ENCODE measurements at places on chromosomes 1 and 21. TPM values are rescaled to one million over a fixed set of nuclear protein-coding genes. Genes with fewer than 3 reads are reported as not detected.

DNA sequence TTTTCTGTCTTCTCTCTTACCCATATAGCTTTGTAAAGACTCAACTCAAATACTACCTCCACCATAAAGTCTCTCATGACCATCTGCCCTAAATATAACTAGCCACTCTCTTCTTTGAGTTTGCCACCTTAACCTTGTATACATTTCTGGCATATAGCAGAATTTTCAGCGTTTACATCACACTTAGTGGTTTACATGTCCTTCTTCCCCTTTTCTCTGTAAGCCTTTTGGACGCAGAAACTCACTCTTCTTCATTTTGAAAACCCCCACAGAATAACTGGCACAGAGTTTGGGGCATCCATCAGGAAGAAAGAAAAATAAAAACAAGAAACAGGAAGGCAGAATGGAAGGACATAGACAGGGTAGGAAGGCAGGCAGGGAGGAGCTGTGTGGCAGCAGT, 131.8 kb upstream of the DUSP10 start:
- H3K4me3 ChIP-seq: no peak overlapping the region
- H3K36me3 ChIP-seq: no peaks in the 10 kb centered on the region
- peaks cover 18% of the 10 kb centered on the region for H3K4me1 ChIP-seq
- no peak overlapping the region for H3K27ac ChIP-seq
- no peak for DNase-seq

DNA sequence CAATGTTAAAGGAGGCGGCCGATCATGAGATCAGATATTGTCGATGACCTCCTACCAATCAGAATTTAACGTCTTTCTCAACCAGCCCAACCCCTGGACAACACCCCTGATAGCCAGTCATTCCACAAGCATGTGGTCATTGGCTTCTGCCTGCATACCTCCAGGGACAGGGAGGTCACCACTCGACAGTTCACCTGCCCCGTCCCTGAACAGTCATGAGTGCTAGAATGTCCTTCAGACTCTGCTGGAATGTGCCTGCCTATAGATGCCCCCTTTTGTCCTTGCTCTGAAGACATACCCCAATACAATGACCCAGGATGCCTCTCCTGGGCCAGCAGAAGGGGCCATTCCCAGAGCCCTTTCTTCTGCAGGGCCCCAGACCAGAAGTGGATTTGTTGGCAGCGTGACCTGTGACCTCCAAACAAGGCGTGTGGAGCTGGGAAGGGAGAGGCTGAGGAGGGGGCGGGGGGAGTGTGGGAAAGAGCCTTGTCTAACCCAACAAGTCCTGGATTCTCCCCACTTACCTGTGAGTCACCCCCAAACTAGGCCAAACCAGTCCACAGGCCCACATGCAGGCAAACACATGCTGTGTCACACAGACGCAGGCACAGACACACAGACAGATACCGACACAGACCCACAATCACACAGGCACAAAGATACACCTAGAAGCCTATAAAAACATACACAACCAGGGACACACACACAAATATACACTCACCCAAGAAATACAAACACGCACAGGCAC, 2.2 kb downstream of the CRYBG2 start:
- peak overlapping the region; percentile 34 for H3K4me3 ChIP-seq
- no peaks in the 10 kb centered on the region for H3K27me3 ChIP-seq
- peak; percentile 65 for DNase-seq
- H3K36me3 ChIP-seq: no peaks in the 10 kb centered on the region

GRCh38 chr1:166814611-166815010, 24.7 kb upstream of the POGK start:
- H3K4me3 ChIP-seq: no peak overlapping the region
- no peak overlapping the region for H3K27ac ChIP-seq
- H3K27me3 ChIP-seq: peaks cover 16% of the 10 kb centered on the region
- DNase-seq: peak; percentile 18
- no peaks in the 10 kb centered on the region for H3K4me1 ChIP-seq

DNA sequence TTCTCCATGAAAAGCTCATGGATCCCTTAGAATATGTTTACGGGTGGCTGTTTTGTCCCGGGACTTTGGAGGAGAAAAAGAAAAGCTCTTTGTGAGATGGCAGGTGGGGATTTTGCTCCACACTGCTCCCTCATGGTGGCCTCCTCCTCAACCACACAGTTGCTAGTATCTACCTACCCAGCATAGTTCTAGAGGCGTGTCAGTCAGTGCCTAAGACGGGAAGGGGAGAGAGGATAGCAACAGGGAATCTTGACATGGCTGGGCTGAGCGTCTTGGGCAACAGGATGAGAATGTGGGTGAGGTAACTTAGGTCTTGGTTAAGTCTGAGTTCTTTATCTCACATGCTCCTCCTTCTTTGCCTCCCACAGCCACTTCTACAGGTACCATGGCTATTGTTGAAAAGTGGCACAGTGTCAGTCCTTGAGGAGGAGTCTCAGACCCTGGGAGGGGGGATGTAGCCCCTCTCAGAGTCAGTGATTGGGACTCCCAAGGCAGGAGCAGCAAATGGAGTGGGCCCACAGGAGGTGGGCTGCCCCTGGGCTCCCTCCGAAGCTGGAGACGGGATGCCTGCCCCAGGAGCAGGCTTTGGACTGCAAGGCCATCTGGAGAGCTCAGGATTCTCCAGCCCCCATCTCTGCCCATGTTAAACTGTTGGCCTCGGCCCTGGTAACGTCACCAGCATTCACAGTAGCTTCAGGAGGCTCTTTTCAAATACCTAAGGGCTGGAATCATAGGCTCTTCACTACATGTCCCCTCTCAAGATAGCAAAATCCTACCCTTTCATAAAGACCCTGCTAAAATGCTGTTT, 75.4 kb downstream of the TENT5C start:
- no peaks in the 10 kb centered on the region for H3K36me3 ChIP-seq
- no peaks in the 10 kb centered on the region for H3K27me3 ChIP-seq

DNA sequence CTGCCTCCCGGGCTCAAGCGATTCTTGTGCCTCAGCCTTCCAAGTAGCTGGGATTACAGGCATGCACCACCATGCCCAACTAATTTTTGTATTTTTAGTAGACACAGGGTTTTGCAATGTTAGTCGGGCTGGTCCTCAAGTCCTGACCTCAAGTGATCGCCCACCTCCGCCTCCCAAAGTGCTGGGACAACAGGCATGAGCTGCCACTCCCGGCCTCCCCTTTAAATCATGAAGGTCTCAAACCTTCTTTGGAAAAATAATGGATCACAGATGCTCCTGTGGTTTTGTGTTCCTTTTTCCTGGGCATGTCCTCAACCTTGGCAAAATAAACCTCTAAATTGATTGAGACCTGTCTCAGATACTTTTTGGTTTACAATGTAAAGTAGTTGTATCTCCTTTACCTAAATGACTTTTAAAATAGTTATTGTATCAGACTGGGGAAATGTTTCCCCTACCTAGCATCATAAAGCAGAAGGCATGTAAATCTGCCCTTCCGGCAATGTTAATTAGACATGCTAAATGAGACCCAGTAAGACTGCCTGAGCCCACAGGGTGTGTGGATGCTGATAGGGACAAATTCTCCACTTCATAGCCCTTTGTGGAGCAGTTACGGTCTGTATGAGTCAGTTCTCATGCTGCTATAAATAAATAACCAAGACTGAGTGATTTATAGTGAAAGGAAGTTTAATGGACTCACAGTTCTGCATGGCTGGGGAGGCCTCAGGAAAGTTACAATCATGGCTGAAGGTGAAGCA, 27.8 kb downstream of the CBR1 start:
- no peak overlapping the region for H3K4me3 ChIP-seq
- no peak overlapping the region for H3K27ac ChIP-seq
- H3K27me3 ChIP-seq: no peaks in the 10 kb centered on the region
- H3K36me3 ChIP-seq: peaks cover 2% of the 10 kb centered on the region
- DNase-seq: peak; percentile 64
- H3K4me1 ChIP-seq: peaks cover 9% of the 10 kb centered on the region

GRCh38 chr1:212678456-212679410, 20.9 kb downstream of the BATF3 start:
- peaks cover under 1% of the 10 kb centered on the region for H3K27me3 ChIP-seq
- no peaks in the 10 kb centered on the region for H3K4me1 ChIP-seq
- no peak overlapping the region for H3K27ac ChIP-seq
- no peaks in the 10 kb centered on the region for H3K36me3 ChIP-seq
- DNase-seq: no peak
- no peak overlapping the region for H3K4me3 ChIP-seq

DNA sequence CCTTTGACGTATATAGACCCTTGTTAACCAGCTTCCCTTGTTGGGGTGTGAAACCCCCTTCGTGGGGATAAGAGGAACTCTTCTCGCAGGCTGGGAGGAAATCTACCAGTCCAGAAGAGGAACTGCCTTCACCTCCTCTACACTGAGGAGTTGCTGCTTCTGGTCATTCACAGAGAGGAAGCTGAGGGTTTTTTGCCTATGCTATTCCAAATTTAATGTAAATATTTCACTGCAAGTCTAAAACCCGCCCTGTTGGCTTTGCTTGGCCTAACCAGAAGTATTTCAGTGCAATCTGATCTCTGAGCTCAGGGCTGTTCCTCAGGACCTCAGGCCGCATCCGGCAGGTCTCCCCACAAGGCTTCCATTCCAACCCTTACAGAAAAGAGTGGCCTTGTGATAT, 150.1 kb downstream of the HIVEP3 start:
- H3K4me1 ChIP-seq: peaks cover 50% of the 10 kb centered on the region
- no peaks in the 10 kb centered on the region for H3K36me3 ChIP-seq
- no peak for DNase-seq
- no peak overlapping the region for H3K4me3 ChIP-seq
- no peaks in the 10 kb centered on the region for H3K27me3 ChIP-seq
- no peak overlapping the region for H3K27ac ChIP-seq

DNA sequence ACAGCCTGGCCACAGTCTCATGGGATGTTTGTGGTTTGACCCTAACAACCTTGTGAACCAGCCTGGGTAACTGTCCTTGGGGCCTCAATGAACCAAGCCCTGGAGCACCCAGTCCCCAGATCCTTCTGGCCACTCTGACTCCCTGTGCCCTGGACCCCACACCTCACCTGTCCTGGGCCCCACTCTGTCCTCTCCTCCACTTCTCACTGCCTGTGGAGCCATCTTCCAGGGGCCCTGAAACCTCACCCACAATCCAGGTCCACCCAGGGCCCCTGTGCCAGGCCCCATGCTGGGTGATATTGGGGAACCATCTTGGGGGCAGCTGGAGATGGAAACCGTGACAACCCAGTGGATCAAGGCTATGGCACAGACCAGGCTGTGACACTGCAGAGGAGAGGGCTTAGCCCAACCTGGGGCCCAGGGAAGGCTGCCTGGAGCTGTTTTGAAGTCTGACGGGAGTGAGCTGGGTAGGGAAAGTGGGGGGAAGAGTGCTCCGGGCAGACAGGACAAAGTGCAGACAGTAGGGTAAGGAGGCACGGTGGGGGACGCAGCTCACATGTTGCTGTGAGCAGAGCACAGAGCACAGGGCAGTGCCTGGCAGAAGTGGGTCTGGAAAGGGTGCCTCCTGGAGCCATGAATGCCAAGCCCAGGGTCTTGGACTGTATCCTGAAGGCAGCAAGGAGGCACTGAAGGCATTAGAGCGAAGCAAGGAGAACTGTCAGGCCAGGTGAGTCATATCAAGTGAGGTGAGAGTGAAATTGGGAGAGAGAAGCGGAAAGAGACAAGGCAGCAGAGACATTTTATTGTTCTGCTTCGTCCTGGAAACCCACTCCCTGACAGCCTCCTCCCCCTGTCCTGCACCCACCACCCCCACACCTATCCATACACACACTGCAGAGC, 12.1 kb upstream of the LRP8 start:
- H3K27me3 ChIP-seq: no peaks in the 10 kb centered on the region
- no peak for DNase-seq
- H3K4me1 ChIP-seq: no peaks in the 10 kb centered on the region
- H3K4me3 ChIP-seq: no peak overlapping the region
- H3K27ac ChIP-seq: no peak overlapping the region

DNA sequence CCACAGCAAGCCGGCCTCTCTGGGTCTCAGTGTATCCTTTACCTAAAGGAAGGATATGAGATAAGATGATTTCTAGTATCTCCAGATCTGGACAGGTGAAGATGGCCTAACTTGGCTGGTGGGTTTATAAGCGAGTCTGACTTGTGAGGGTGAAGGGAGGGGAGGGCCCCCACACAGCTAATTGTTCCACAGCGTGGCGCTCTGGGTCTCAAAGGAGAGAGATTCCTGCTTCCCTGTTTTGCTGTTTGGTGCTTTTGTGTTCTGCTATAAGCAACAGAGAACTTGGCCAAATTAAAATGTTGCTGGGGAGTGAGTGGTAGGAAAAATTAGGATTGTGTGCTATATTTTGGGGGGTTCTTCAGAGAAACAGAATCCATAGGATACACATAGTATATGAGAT, 28.9 kb upstream of the NLRP3 start:
- H3K36me3 ChIP-seq: no peaks in the 10 kb centered on the region
- no peak overlapping the region for H3K27ac ChIP-seq
- H3K4me3 ChIP-seq: no peak overlapping the region
- H3K27me3 ChIP-seq: no peaks in the 10 kb centered on the region
- peaks cover 31% of the 10 kb centered on the region for H3K4me1 ChIP-seq

- no peaks in the 10 kb centered on the region for H3K36me3 ChIP-seq
- peak; percentile 60 for DNase-seq
- peaks cover 40% of the 10 kb centered on the region for H3K4me1 ChIP-seq
- no peaks in the 10 kb centered on the region for H3K27me3 ChIP-seq
Measured at GRCh38 chr21:38852278-38852677, 46.5 kb downstream of the ETS2 start.

GRCh38 chr21:37159053-37159776, 86.2 kb downstream of the TTC3 start:
- H3K27ac ChIP-seq: no peak overlapping the region
- H3K27me3 ChIP-seq: no peaks in the 10 kb centered on the region
- peaks cover 56% of the 10 kb centered on the region for H3K36me3 ChIP-seq
- H3K4me1 ChIP-seq: peaks cover 18% of the 10 kb centered on the region

DNA sequence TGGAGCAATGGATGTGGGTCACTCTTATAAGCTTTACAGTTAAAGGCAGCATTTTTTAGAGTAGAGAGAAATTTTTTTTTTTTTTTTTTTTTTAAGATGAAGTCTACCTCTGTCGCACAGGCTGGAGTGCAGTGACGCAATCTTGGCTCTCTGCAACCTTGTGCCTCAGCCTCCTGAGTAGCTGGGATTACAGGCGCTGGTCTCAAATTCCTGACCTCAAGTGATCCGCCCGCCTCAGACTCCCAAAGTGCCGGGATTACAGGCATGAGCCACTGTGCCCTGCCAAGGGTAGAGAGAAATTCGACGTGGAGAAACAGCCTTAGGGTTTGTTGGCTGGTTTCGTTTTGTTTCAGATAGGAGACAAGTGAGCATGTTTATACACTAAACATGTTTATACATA, 594.2 kb upstream of the ADAMTS5 start:
- H3K36me3 ChIP-seq: no peaks in the 10 kb centered on the region
- no peak overlapping the region for H3K4me3 ChIP-seq
- H3K4me1 ChIP-seq: no peaks in the 10 kb centered on the region

GRCh38 chr1:203057911-203058675, 27.7 kb downstream of the MYOG start:
- H3K4me1 ChIP-seq: no peaks in the 10 kb centered on the region
- no peak overlapping the region for H3K4me3 ChIP-seq
- 0 out of 2 replicates have a peak, but pooled peaks cover 14% of the 10 kb centered on the region for H3K27me3 ChIP-seq
- H3K36me3 ChIP-seq: no peaks in the 10 kb centered on the region
- no peak for DNase-seq
- no peak overlapping the region for H3K27ac ChIP-seq

The ABCG1 gene
- total RNA-seq: 2.0 TPM

The AKT3 gene
- 18.7 TPM for total RNA-seq

The ZFYVE9 gene
- total RNA-seq: 16.6 TPM

The C21orf91 gene
- 7.7 TPM for total RNA-seq

The CEP170 gene
- 78.9 TPM for total RNA-seq

The PLA2G2C gene
- not detected for total RNA-seq

The NBPF6 gene
- 0.07 TPM for total RNA-seq

The ASTN1 gene
- not detected for total RNA-seq

The PMF1 gene
- 163 TPM for total RNA-seq

The CFHR4 gene
- total RNA-seq: not detected

The ECM1 gene
- 3.7 TPM for total RNA-seq

The LCE2A gene
- not detected for total RNA-seq

The MAP3K21 gene
- total RNA-seq: 13.7 TPM

Measured in PC-3 (cell line).